ENCODE measurements at places on chromosomes 7 and 10. TPM values are rescaled to one million over a fixed set of nuclear protein-coding genes. Genes with fewer than 3 reads are reported as not detected.

DNA sequence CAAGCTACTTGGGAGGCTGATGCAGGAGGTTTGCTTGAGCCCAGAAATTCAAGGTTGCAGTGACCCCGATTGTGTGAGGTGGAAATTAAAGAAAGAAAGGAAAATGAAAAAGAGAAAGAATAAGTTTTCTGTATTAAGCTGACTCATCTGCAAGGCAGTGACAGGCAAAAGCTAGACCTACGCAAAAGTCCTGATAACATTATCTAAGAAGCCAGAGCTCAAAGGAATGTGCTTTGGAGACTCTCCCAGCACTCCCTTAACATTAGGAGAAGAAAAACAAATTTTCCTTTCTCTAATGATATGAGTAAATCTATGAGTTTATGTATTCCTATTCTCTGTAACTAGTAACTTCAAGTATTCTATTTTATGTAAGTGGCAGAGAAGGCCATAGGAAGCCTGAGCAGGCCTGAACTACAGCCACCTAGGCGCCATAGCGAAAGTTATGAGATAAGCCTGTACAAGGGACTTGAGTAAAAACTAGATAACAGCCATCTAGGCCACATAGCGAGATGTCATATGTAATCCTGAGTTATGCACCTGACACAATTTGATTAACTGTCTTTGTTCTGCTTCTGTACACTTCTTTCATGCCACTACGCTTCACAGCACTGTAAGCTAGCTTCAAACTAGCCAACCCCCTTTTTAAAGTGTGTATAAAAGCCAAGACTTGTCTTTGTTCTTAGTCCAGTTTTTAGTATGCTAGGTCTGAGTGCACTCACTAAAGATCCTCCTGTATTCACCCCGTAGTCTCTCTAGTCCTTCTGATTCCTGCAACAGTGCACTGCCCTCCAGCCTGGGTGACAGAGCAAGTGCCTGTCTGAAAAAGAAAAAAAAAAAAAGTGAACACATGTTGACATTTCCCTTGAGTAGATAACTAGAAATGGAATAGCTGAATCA, 9.4 kb upstream of the ZWINT start:
- no peak for DNase-seq

DNA sequence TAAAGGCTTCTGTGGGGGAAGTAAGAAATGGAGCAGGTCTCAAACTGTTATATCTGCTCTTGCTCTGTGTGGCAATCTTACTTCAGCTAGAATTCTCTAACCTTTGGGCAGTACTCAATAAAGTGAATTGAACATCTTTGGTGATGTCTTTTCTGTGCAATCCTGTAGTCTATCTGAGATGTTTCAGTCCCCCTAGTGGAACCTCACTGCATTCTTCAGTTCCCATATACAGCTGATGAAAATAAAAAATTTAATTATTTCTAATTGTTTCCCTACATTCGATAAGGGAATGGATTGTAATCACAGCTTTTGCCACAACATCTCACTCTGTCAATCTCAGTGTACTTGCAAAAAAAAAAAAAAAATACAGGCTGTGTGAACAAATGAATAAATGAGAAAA, 522.6 kb downstream of the DNAJB9 start:
- no peak for DNase-seq

DNA sequence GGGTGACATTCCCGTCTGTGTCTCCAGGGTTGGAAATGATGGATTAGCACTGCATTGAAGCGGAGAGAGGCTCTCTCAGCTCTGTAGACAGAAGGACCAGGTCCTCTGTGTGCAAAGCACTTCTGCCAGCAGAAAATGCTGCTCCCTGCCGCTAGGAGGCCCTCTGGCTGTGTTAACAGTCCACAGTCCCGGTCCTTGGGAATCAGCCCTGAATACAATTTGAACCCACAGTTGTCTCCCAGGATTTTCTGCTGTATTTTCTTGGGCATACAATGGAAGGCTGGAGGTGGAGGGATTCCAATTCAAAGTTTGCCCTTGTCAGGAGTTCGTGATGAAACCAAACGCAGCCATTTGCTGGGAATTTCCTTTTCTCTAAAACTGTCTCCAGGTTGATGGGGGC, 205.2 kb downstream of the GLRX3 start:
- DNase-seq = no peak

DNA sequence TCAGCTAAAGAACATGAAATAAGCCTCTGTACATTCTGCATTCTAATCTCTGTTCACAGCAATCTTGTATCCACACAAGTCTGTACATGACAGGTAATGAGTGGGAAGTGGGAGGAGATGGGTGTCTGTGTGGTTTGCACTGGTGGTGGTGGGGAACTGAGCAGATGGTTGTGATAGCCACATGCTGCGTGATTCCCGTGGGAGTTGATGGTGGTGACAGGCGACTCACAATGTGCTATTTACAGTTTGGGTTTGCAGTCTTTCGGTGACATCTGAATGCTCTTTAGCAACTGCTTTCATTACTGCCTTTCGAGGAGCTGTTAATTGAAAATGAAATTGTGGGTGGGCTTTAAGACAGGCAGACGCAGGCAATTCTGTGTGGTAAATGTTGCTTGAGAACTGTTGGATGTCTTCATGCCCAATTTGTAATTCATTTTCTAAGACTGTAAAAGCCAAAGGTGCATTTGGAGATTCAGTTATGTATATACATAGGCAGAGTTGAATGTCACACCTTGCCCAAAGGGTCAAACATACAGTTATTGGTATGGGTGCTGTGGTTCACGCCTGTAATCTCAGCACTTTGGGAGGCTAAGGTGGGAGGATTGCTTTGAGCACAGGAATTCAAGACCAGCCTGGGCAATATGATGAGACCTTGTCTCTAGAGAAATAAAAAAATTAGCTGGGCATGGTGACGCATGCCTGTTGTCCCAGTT, 308.2 kb downstream of the AUTS2 start:
- DNase-seq = no peak

DNA sequence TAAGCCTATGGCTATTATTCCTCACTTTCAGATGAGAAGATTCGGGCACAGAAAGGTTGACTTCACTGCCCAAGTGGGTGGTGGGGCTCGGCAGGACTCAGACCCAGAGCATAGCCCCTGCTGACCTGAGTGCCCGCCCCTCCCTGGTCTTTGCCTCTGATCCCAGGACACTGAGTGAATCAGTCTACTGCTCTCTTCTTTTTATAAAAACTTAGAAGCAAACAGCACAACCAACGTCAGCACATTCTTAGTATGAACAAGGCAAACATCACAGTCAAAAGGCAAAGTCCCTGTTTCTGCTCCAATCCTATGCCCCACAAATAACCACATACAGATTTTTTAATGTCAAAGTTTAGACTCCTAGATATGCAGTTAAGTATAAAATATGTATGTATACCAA, 237.8 kb downstream of the ZMYND11 start:
- no peak for DNase-seq

- no peak for DNase-seq
These were observed 10.4 kb upstream of the NACAD start for GRCh38 chr7:45098983-45099839.

LRRC4 gene
- 1.0 TPM for total RNA-seq

FAM25A gene
- not detected for total RNA-seq

PITX3 gene
- total RNA-seq = not detected

All from dermis blood vessel endothelial cell (primary cell).